ENCODE measurements at places on chromosomes 16 and 17.

DNA sequence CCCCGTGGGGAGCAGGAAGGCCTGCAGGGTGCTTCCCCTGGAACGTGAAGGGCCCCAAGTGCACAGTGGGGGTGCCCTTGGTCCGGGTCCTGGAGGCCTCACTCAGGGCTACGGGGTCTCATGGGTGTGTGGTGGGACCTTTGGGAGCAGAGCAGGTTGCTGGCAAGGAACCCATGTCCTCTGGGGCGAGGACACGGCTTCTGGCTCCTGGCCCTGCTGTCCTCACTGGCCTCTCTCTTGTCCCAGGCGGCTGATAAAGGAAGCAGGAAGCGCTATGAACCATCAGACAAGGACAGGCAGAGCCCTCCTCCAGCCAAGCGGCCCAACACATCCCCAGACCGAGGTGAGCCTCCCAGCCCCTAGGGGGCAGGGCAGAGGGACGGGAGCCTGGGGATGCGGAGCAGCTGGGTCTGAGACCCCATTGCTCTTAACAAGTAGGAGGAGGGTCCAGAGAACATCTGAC is 9.8 kb upstream of the IL17C start:
- no peak for DNase-seq

DNA sequence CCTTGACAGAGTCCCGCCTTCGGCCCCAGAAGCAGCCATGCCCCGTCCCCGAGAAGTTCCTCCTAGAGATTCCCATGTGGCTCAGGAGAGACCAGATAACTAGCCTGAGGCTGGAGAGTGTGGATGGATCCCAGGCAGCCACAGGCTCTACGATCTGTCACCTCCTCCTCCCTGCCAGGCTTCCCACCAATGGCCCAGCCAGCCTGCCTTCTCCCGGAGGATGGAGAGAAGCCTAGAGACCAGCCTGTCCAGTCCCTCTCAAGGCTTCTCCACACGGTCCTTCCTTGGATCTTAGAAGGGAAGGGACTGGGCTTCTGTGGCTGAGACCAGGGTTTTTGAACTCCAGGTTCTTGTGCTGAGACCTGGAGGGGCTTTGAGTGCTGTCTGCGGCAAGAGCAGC is 1.6 kb upstream of the SMTNL2 start:
- DNase-seq, result no peak

GRCh38 chr16:89388536-89388935 is 101.8 kb downstream of the ANKRD11 start:
- no peak for DNase-seq

GRCh38 chr17:43392397-43392796 is 6.4 kb upstream of the ARL4D start:
- no peak for DNase-seq

GRCh38 chr17:3688852-3689261 is 7.1 kb downstream of the P2RX5 start:
- no peak for DNase-seq

- no peak for DNase-seq
Observed at GRCh38 chr17:4426499-4427208, 7.1 kb upstream of the SPNS3 start.

- DNase-seq, result no peak
Observed at GRCh38 chr17:41651625-41652460, 27.5 kb upstream of the KRT17 start.

- no peak for DNase-seq
Observed at GRCh38 chr16:56316545-56316944, 108.8 kb downstream of the AMFR start.

DNA sequence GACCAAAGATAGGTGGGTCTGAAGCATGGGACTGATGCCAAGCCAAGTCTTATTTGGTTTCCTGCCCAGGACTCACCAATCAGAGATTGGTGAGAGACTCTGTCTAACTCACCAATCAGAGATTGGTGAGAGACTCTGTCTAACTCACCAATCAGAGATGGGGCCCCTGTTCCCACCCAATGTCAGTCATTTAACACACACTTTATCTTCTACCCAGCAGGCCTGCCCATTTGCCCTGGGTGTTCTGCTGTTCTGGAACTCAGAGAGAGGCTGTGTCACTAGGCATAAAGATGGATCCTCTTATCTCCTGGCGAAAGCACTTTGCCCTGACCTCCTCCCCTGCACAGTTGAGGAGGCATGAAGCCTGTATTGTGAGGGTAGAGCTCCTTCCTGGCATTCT is 5.4 kb upstream of the RHOT1 start:
- no peak for DNase-seq

- no peak for DNase-seq
Observed at GRCh38 chr17:57631871-57632270, 113.2 kb downstream of the CCDC182 start.

DNA sequence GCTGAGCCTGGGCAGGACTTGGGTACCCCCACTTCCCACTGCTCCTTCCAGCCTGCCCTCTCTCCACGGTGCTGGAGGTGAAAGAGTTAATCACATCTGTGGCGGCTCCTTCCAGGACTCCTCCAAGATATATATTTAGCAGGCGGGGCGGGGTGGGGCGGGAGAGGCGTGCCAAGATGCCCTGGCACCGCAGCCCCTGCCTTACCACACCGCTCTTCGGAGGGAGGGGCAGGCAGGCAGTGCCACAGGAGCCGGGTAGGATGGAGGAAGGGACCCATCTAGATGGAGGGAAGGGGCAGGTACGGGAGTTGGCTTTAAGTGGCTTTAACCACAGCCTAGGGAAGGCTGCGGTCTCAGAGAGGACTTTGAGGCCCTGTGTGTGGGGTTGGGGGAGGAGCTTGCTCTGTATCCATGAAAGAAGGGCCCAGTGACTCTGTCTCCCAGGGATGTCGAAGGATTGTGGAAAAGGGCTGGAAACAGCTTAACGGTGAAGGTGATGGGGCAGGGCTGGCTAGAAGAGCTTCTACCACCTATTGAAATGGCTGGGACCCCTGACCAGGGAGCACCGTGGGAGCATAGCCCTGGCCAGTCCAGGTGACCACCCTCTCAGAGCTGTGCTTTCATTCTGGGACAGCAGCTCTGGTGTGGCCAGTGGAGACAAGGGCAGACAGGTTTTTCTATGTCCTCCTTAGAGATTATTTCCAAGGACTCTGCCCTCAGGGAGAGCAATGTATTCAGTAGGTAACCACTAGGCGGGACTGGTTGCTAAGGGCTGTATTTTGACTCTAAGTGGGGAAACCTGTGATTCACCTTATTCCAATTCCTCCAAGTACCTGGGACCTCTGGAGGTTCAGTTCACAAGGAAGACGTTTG is 13.0 kb downstream of the GPR142 start:
- no peak for DNase-seq

DNA sequence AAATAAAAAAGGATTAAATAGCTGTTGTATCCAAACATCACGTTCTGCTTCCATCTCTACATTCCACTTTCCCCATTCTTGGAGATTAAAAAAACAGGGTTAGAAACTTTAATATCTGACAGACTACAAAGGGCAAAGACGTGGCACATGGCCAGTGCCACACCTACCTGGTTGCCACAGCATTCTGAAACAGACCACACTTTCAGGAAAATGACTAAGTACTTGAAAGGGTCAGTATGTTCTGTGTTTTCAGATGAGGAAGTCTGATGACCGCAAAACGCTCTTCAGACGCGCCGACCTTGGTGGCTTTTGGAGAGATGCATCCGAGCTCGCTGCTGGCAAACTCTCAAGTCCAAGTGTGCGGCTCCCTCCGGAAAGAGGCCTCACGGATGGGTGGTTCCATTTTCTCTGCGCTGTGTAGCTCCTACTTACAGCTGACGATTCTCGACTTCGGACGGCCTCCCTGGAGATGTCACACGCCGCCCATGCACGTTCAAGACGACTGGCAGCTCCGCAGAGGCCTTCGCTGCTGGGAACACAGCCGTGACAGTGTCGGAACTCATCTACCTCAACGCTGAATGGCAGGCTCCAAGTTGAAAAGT is 15.5 kb downstream of the MAP1LC3B start:
- DNase-seq, result no peak

- no peak for DNase-seq
Observed at GRCh38 chr16:31876951-31877828, 3.6 kb downstream of the ZNF267 start.

DNA sequence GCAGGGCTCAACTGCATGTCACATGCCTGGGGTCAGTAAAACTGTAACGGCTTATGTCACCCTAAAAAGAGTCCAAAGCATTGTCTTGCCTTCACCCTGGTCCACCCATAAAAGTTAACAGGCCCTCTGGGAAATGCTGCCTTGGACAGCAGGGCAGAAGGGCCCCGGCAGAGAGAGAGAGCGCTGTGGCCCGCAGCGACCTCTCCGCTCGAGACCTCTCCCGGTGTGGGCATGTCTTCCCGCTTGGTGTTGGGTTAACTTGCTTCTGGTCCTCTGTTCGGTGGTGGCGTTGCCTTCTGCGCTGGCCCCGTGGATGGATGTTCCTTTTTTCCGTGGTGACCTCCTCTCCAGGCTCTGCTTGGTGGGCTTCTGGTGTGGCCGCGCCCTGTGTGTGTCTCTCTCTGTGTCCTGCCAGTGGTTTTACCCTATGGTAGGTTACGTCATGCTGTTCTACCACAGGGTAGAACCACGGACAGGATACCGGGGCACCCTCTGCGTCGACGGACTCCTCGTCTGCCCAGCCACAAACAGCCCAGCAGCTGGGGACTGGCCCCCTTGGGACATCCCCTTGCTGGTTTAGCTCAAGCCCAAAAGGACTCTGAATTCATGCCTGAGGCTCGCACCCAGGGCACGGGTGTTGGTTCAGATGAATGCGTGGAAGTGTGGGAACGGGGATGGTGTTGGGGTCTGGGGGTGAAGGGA is 18.3 kb upstream of the CLEC18A start:
- no peak for DNase-seq

DNA sequence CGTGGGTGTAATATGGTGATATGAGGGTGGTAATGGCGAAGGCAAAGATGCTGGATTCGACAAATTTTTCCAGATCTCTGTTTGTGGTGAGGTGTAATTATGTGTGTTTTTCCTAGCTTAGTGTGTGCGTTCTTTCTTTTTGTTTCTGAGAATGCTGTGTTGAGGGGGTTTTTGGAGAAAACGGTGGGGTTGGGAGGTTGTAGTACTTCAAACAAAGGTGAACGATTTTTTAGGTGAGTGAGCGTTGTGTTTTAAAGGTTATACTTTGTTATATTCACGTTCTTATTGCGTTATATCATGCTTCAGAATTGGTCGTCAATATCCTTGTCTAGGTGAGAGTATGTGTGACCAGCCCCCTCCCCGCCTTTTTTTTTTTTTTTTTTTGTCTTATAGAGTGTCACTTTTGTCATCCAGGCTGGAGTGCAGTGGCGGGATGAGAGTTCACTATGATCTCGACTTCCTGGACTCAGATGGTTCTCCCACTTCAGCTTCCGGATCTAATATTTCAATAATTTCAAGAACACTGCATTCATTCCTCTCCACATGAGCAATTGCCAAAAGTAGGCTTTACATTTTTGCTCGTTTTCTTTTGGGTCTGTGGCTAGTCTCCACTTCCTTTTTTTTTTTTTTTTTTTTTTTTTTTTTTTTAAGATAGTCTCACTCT is 82.2 kb upstream of the RNU2-1 start:
- no peak for DNase-seq

DNA sequence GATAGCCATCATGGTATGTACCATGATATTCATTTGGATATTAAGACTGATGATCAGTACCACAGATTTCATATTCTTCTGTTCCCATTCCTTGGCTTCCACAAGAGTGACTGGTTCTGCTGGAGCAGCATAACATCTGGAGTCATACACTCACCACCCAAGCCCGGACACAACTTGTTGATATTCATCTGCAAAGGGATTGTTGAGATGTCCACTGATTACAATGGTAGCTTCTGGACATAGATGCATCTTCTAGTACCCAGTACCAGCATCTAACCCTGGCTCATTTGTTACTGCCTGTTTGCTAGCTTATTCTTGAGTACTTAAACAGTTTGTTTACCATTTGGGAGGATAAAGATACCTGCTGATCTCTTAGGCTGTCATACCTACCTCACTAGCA is 235.7 kb upstream of the AXIN2 start:
- no peak for DNase-seq

GRCh38 chr16:19044769-19045168 is 22.6 kb upstream of the COQ7 start:
- DNase-seq, result no peak

GRCh38 chr17:57892146-57892819 is 42.4 kb upstream of the MRPS23 start:
- DNase-seq, result peak; percentile 81

GRCh38 chr17:13302419-13302818 is 284.6 kb upstream of the ELAC2 start:
- no peak for DNase-seq

DNA sequence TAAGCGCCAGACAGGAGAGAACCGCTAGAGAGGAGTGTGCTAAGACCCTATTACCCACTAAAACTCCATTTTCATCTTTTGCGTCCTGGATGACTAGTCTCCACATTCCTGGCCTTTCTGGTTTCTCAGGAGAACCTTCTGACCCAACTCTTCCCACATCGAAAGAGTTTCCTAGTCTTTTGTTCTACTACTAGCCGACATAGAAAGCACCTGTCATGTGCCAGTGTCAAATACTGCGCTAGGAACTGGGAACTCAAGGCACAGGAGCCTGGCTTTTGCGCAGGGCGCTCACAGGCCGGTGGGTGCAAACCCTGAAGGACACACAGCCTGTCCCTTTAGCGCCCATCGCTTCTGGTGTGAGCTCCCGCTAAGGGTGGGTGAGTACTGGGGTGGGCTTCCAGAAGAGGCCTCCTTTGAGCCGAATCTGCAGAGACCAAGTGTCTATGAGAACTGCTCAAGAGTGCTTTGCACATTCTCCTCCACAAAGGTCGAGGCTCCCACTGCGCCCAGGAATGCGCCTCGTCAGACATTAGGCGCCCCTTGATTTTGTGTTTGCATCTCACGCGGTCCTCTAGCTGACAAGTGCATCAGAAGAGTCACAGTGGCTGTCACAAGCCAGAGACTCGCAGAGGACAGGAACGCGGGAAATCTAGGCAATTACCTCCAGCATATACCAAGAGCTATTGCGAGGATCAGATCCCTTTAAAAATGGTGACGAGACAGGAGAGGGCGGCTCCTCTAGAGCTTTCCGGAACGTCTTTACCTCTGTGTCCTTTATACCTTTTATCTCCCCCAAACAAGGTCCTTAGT is 2.0 kb upstream of the PSMB3 start:
- DNase-seq, result no peak

- DNase-seq, result peak; percentile 66
Observed at GRCh38 chr17:8163978-8164814, 1.4 kb upstream of the VAMP2 start.

DNA sequence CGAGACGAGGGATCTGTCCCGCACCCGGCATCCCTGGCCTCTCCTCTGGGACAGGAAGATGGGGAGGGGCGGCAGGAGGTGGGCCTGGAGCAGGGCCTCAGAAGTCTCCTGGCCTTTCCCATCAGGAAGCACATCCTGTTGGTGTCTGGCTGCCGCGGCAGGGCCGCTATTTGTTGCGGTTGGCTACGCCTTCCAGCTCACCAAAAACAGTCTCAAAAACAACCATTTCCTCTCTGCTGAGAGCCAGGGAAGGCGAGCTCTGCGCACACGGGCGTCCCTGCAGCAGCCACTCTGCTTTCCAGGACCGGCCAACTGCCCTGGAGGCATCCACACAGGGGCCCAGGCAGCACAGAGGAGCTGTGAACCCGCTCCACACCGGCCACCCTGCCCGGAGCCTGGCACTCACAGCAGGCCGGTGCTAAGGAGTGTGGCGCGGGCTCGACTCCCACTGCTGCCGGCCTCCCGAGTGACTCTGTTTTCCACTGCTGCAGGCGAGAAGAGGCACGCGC is at the start of gene TMEM204:
Gene TMEM204, plus strand, starts transcription at position 224 of the 509 bp plus-strand sequence. CDS start 610 bp downstream, outside the sequence.
- DNase-seq, result peak; percentile 34
